Esophagus squamous epithelium (tissue), 5 donors: ENCODE measurements at places on chromosomes 5 and 9.

GRCh38 chr5:172499287-172499686 is 45.0 kb upstream of the SH3PXD2B start:
- DNase-seq = no peak

- DNase-seq = no peak
These were observed 17.7 kb downstream of the ZDHHC11B start for GRCh38 chr5:766666-767431.

- DNase-seq = no peak
These were observed 613.4 kb downstream of the IRX1 start for GRCh38 chr5:4208996-4209395.

GRCh38 chr5:79936646-79937216 is 54.3 kb downstream of the MTX3 start:
- no peak for DNase-seq

DNA sequence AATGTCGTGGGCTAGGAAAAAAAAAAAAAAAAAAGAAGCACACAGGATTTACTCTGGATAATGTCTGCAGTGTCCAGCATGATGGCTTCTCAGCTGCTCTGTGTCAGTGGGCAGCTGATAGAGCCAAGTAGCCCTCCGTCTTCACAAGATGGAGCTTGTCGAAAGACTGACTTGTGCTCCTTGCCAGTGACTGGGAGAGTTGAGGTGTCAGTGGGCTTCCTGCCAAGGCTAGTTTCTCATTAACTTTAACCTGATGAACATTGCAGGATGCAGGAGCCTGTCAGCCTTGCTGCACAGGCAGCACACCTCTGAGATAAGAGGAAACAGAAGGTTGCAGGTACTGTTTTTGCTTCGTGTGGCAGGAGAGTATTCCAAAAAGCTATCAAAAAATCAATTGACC is 171.4 kb upstream of the SGCD start:
- no peak for DNase-seq

GRCh38 chr9:16258708-16259107 is 611.8 kb downstream of the BNC2 start:
- DNase-seq = no peak

- no peak for DNase-seq
These were observed 55.1 kb upstream of the MOCS2 start for GRCh38 chr5:53164478-53165165.

- no peak for DNase-seq
These were observed 228.8 kb upstream of the PIK3R1 start for GRCh38 chr5:67986761-67987160.

- DNase-seq = no peak
These were observed 125.9 kb downstream of the APBA1 start for GRCh38 chr9:69546265-69546664.

GRCh38 chr9:134833294-134833880 is 47.2 kb upstream of the FCN2 start:
- DNase-seq = no peak

DNA sequence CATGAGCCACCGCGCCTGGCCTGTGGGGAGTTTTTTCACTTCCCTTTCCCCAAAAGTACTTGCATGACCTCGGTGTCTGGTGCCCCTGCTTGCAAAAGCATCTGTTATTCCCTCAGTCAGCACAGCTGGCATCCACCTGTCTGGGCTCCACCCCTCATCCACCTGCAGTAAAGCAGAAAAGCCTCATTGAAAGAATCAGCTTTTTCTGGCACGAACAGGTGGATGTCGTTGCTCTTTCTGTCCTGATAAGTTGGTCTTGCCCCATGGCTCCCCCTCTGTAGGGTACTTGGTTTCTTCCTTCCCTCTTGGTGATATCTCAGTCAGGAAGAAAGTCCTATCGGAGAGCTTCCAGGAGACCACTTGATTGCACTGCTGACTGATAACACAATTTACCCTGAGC is 37.4 kb downstream of the WWC1 start:
- DNase-seq = no peak

DNA sequence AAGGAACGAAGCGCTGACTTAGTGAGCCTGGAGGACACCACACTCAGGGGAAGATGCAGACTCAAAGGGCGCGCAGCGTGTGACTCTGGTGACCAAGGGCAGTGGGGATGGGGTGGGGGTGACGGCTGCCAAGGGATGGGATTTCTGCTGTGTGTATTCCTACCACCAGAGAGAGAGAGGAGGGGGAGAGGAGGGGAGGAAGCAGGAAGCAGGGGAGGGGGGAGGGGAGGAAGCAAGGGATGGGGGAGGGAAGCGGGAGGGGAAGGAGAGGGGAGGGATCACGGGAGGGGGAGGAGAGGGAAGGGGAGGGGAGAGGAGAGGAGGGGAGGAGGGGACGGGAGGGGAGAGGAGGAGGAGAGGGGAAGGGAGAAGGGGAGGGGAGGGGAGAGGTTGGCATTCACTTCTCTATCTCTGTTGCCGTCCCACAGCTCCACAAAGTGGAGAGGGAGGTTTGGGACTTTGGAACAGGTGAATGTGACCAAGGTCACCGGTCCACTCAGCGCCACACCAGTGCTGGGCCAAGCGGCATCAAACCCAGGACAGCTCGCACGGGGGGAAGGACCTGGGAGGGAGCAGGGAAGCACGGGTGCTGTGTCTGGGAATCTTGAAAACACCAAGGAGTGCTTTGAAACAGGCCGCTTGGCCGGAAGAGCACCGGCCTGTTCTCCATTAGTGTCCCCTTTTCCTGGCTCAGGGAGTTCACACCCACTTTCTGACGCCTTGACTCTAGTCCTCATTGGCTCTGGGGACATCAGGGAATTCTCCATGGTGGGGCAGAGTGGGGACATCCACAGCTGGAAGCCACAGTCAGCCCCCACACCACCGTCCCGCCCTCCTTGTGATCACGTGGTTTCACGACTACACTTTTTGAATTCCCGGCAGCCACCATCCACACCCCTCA is 77.4 kb downstream of the VAV2 start:
- DNase-seq = no peak

GRCh38 chr9:108377881-108378280 is 477.9 kb downstream of the ACTL7B start:
- DNase-seq = no peak

- DNase-seq = no peak
These were observed 48.2 kb downstream of the CDK5RAP2 start for GRCh38 chr9:120531683-120532300.

DNA sequence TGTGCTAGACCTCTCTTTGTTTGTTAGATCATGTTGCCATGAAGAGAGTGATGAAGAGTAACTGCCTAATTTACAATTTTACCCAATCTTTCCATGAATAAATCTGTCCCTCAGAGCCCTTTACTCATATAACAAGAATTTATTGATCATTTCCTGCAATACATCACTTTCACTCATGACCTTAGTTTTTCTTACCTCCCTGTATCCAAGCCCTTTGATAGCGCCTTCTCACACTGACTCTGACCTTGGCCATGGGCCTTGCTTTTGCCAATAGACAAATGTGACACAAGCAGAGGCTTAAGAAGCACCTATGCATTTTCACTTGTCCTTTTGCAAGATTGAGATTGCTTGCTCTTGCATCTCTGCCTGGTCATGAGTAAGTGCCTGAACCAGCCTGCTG is 288.1 kb downstream of the NNT start:
- DNase-seq = no peak

DNA sequence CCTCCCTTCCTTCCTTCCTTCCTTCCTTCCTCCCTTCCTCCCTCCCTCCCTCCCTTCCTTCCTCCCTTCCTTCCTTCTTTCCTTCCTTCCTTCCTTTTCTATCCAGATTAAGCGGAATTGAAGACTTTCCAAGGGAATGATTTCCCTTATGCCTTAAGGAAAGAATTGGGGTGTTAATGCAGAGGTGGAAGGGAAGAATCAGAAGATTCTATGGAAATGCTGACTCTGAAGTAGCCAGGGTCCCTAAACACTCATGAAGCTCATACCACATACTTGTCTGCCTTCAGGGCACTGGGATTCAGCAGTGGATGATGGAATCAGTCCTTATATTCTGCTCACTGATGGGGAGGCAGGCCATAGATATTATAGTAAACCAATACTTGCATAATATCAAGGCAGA is 48.2 kb downstream of the TNC start:
- DNase-seq = no peak

DNA sequence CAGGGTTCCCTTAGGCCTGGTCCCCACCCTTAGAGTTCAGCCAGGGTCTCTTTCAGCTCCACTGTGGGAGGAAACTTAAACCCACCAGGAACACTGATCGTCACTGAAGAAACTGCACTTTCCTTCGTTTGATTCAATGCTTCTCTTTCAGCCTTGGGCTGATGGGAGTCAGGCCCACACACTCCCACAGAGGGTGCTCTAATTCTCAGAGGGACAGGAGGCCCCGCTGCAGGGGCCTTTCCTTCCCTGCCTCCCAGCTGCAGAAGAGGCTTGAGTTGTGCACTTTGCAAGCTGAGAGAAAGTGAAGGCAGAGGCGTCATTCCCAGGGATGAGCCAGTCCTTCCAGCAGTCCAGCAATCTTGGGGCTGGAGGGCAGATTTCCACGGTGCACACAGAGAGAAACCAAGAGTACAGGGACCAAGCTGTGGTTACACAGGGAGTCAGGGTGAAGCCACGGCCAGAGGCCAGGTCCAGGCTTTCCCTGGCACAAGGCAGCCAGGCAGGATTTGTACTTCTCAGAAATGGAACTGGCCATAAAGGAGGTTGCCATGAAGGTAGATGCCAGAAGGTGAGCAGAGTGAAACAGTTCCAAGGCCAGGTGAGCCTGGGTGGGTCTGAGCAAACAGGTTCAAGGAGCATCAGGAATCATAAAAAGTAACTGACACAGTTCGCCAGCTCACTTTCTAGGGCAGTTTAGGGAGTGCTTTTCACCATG is 10.4 kb upstream of the GLIPR2 start:
- no peak for DNase-seq

DNA sequence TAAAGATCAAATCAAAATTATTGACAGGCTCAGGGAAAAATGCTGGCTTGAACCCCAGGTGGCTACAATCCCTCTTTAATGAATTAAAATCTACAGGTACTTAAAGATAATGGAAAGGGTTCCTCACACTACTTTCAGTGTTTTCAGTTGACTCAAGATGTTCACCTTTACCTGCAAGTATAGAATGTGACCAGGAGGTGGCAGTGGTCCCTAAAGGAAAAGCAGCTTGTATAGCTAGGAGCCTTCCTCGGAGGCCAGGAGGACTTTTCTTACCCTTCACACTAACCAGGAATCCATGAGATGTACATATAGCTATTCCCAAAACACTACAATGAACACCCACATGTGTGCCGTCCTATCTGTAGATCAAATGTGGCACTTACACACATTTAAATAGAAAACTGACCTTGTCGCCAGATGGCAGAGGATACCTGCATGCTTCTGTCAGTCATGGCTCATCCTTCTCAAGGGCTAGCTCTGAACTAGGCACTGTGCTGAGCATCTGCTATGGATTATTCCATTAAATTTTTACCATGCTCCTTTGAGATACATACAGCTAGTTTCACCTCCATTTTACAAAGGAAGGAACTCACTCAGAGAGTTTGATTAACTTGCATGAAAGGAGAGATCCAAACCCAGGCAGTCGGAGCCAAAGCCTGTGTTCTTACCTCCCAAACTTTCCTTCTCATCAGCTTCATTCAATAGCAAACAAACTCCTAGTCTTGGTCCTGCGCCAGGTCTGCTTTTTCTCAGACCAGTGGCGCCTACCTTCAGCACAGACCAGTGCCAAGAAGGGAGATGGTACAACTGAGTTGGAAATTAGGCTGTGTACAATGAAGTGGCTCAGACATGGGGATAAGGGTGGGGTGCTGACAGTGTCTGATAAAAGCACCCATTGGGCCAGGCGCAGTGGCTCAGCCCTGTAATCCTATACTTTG is 24.5 kb downstream of the C9orf152 start:
- no peak for DNase-seq

DNA sequence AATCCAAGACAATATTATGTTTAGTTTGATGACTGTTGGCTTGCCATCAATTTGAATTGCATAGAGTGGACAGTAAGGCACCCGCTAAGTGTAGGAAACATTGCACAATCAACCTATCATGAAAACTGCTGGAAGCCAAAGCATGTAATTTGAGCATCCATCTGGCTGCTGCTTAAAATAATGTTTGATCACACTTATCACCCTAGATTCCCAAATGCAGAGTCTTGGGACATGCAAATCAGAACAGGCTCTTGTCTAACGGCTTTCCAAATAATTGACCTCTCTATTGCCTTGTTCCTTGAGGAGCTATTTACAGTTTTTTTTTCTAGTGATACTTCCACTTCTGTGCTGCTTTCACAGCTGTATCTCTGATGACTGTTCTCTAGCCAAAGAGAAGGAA is 342.1 kb downstream of the PRR16 start:
- DNase-seq = no peak
